ENCODE measurements at places on chromosomes 13 and 19.
A peak's percentile ranks its signal among the peaks of the same experiment; 100 is the strongest.

- DNase-seq = no peak
Observed at GRCh38 chr13:44221657-44222056, 152.0 kb upstream of the SERP2 start.

DNA sequence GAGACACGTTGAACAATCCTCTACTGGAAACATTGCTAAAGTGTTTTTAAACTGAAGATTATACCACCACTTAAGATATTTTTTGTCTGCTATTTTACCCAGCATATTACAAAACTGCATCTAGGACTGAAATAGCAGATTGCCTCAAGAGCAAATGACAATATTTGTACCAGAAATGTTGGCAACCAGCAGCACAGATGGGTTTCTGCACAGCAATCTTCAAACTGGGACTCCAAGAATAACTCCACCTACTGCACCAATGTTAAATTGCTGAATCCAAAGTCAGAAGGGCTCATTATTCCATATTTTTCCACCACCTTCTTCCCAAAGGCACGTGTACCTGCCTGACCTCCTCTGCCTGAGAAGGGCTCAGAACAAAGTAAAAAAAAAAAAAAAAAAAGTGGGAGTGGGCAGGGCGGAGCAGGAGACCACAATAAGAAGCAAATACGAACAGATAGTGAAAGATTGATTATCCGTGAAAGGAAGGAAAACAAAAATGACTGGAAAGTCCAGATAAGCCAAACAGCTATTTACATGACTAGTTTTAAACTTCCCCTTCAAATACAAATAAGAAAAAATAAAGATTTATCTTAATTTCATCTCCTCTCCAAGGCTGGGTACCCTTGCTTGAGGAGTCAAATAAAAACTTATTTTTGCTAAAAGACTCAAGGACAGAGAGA is 79.4 kb downstream of the FOXO1 start:
- DNase-seq = no peak

DNA sequence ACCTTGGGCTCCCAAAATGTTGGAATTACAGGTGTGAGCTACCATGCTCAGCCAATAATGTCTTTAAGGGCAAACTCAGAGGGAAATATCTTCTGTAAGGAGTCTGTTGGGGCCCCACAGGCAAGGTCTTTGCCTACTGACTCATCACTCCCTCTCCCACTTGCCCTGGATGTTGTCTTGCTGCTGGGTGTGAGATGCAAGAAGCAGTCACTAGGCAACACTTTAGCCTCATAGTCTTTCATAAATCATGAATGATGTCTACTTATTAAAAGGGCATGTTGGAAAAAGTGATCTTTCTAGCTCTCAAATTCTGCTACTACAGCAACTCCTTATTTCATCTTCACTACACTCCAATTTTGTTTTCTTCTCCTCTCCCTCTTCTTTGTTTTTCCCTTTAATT is 34.6 kb upstream of the SLC10A2 start:
- DNase-seq = no peak

GRCh38 chr19:39871362-39871761 is 25.2 kb upstream of the FBL start:
- DNase-seq = no peak

DNA sequence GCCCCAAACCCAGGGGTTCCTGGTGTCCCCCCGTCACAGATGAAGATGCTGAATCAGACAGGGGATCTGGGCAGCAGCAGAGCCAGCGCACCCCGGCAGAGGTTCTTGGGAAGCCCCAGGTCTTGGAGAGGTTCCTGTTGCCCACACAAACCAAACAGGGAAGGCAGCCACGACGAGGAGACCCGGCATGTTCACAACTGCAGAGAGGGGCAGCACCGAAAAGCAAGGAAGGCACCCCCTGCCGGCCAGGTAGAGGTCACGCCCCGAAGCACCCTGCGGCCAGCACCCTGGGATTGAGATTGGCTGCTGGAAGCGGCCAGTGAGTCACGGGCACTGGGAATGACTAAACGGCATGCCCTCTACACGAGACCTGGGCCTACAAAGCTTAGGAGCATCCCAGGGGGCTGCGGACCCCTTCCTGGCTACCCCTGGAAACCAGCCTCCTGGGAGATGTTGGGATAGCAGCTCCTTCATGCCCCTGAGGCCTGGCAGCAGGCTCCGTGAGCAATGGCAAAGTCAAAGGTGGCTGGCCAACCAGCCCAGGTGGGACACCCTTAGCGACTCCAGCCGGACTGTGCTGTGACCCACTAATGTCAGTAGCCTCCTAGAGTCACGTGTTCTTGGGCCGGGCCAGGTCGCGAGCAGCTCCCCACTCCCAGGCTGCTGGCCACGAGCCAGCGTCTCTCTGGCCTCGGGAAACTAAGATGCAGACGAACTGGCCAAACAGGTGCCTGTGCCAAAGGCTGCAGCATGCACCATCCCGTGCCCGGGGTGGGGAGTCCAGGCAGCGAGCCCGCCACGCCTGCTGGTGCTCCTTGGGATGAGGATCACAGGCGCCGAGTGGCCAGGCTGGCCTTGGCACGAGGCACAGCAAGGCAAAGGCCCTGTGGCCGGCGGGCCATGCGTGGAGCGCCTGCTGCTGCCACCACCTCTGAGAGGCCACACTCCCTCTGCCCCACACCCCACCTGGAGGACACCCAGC is 43.2 kb downstream of the MLLT1 start:
- no peak for DNase-seq

DNA sequence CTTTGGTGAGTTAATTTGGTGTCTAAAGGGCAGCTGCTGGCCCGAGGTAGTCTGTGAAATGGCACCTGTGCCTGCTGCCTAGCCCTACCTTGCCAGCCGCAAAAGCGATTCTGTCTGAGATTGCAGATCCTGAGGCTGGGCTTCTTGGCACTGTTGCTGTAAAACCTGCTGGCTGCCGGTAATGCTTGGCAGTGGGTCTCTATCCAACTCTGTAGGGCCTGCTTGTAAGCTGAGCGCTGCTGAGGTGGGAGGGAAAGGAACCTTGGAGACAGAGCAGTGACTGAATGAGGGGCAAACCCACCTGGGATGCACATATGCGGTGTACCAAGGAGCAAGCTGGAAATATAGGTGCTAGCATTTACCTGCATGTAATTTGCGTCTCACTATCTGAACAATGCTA is 11.7 kb downstream of the LCP1 start:
- DNase-seq = no peak

DNA sequence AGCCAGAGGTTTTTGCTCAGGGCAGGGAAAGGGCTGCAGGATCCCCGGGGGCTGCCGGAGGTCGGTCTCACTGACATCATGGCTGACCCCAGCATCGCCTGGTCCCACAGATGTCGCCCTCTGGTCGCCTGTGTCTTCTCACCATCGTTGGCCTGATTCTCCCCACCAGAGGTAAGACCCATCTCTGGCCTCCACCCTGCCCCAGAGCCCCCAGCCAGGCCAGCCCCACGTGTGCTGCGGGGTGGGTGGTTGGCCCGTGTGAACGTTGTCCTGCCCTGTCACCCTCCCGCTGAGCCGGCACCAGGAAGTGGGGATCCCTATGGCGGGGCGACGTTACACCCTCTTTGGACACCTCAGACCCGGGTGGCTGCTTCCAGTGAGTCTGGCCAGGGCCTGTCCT is 906 bp downstream of the FXYD5 start:
- DNase-seq = no peak

DNA sequence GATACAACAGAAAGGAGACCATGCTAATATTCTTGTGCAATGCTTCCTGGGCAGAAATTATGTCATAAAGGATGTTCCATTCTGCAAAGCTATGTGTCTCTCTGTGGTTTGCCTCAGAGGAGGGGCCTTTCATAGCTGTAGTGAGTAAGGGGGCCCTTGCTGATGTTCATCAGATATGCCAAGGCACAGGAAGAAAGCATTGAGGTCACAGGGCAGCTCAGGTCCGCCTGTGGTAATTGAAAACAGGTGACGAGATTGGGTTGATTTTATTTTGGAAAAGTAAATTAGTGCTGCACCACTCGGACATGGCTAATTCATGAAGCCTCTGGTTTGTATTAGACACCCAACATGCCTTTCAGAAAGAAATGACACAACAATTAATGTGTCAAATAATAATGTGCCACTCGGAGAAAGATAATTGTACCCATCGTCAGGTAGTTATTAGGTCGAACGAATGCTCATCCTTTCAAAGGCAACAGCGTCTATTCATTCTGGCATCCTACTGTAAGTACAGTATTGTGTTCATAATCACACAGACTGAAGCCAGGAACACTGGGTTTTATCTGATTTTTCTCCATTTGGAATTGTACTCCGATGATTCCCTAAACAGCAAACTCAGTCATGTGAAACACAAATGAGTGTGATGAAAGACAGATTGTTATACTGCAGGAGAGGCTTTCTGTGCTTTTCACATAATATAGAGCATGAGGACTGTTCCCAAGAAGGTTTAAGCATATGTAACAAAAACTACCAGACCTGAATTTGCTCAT is 421.6 kb upstream of the KLF12 start:
- no peak for DNase-seq

DNA sequence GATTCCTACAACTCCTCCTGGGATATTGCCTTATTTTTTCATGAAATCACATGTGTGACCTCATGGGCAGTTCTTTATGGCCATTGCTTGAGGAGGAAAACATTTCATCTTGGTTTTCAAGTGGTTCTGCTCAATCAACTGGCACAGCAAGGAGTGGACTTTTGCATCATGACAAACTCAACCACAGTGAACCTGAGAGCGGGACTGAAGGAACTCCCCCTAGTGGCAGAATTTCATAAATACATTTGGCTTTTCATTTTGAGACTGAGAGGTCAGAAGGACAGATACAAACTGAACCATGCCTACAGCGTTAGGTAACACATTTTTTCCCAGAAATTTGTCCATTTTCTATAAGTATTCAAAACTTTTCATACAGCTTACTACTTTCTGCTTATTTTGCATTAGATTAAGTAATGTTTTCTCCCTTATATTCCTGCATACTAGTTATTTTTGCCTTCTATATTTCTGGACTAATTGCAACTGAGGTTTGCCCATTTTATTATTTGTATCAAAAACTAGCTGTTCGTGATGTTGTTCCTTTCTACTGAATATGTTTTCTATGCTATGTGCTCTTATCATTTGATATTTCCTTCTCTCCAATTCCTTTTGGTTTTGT is 13.4 kb upstream of the SIGLEC12 start:
- peak; percentile 49 for DNase-seq

- DNase-seq = peak; percentile 37
Observed at GRCh38 chr13:34349091-34349722, 531.3 kb downstream of the RFC3 start.

DNA sequence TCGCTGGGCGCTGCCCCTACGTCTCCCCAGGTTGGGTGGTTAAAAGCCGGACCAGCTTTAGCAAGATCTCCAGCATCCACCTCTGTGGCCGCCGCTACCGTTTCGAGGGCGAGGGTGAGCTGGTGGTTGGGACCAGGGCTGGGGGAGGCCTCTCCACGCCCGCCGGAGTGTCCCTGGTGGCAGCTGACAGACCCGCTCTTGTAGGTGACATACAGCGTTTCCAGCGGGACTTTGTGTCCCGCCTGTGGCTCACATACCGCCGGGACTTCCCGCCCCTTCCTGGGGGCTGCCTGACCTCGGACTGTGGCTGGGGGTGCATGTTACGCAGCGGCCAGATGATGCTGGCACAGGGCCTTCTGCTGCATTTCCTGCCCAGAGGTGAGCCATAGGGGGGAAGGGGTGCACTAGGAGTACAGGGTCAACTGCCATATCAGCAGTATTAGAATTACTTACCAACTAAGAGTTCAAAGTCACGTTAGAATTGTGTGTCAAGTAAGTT is 1.1 kb downstream of the ATG4D start:
- no peak for DNase-seq

DNA sequence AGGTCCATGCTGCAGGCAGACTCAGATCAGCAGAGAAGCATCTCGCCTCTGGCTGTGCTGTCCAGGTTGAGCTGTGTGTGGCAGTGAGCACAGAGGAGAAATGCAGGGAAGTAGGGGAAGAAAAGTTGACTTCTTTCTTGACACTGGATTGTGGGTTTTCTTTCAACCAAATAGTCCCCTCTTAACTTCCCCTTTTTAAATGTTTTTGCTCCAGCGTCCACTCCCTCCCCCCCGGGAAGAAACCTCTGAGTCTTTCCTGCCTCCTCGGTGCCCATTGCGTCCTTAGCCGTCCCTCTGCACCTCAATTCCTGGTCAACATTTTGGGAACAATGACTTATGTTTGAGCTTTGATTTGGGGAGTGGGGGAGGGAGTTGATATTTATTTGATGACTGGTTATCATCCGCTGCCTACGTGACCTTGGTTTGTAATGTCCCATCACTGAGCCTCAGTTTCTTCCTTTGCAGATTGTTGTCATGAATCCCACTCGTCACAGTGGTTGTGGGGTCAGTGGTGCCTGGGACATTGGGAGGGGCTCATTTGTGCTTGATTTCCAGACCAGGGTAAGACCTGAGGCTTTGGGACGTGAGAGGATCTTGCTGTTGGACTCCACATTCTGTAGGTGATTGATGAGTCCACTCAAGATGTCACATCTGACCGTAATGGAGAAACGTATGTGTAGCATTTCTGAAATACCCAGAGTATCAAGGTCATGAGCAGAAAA is at the start of gene LILRB2:
Gene LILRB2, minus strand, starts transcription at position 104 of the 722 bp plus-strand sequence. CDS start 614 bp downstream, outside the sequence.
- no peak for DNase-seq

Measured in Caki2 (cell line).